ENCODE measurements at places on chromosomes 2 and 18.

GRCh38 chr18:79260510-79260909, 135.2 kb upstream of the NFATC1 start:
- no peak for DNase-seq

- no peak for DNase-seq
Measured at GRCh38 chr2:156944871-156945270, 312.6 kb upstream of the GALNT5 start.

DNA sequence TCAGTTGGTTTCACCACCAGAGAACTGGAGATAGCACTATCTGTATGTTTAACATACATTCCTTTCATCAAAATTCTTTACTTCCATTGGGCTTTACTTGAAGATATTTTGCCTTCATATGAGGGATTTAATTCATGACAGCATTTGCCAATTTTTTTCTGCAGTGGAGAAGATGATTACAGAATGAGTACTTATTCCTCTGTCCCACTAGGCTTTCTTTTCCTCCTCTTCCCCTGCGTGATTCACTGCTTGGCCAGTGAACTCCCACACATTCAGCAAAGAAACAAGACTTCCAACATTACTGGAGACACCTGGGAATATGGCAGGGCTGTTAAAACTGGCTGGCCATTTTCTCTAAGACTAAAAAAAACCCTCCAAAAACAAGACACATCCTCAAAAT, 425.8 kb upstream of the KCNH7 start:
- DNase-seq, result no peak

DNA sequence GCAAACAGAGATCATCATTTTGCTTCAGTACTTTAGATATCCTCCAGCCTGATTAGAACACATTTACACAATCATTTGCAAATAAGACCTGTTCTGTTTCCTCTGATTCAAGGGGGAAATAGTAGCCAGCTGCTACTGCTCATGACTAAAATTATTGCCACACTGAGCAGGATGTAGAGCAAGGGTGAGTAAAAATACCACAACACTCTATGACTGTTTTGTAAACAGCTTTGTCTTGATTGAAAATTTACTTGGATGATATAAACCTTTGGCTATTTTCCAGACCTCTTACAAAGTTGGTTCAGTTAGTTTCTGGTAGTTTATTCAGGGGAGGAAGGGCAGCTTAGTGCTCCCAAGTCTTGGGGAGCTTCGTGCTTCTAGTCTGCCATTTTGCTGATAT, 286.4 kb upstream of the CNTNAP5 start:
- DNase-seq, result no peak

DNA sequence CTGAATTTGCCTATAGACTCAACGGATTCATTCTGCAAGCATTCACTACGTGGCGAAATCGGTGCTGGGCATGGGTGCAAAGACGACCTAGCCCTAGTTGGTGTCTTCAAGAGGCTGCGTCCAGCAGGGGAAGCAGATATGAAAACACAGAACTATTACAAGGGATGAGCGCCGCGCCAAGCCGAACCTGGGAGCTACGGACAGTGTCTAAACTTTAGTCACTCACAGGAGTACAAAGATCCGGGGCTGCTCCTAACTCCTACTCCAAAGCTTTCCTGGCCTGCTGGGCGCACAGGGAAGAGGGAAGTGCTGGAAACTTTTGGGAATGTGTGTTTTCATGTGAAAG, 732 bp upstream of the ANXA4 start:
- peak; percentile 41 for DNase-seq

DNA sequence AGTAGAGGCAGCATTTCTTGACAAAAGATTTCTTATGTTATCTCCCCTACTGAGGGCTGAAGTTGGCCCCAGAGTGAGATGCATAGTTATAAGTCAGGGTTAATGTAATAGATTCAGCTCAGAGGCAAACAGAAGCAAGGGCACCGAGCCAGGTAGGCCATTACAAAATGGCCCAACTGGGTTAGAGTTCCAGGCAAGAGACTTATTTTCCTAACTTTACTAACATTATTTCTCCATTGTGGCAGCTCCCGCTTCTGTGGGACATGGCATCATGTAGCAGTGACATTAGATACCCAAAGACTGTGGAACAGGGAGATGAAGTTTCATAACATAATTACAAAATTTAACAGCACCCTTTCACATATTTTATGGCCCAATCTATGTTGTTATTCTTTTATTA, 27.1 kb downstream of the TSPYL6 start:
- DNase-seq, result no peak

- DNase-seq, result peak; percentile 14
Measured at GRCh38 chr2:182240862-182241371, 185.9 kb downstream of the PDE1A start.

- no peak for DNase-seq
Measured at GRCh38 chr2:159706385-159706980, 5.8 kb upstream of the MARCHF7 start.

DNA sequence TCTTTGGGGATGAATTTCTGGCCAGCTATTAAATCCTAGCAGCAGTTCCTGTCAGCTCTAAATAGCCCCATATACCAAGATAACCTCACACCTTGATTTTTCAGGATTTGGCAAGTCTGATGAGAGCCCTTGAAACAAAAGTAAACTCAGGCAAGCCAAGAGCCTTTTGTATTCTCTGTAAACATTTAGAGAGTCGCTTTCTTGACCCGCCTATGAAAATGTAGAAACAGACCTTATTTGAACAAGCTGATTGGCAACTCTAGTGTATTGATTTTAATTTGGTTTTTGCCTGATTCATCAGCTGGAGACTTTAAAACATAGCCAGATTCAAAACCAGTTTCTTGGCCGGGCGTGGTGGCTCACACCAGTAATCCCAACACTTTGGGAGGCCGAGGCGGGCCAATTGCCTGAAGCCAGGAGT, 43.4 kb downstream of the CABLES1 start:
- no peak for DNase-seq

DNA sequence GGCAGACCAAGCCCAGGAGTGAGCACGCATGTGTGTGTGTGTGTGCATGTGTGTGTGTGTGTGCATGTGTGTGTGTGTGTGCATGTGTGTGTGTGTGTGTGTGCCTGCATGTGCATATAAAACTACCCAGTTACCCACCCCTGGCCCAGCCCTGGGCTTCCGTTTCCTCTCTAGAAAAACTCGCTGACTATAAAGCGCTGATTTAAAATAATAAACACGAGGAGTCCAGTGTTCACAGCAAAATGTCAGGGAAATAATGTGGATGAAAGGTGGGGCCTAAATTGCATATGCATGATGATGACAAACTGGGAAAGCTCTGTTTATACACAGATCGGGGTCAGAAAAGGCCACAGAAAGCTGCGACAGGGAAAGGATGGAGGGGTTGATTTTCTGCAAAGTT, 7.5 kb downstream of the ADCY3 start:
- no peak for DNase-seq

- DNase-seq, result no peak
Measured at GRCh38 chr2:5482929-5483331, 209.3 kb upstream of the SOX11 start.

GRCh38 chr2:54760310-54760709, 36.8 kb downstream of the EML6 start:
- no peak for DNase-seq

- DNase-seq, result no peak
Measured at GRCh38 chr2:239673641-239674040, 272.8 kb upstream of the HDAC4 start.

All from GM12892 (cell line).